ENCODE measurements at places on chromosomes 5 and 9. TPM values are rescaled to one million over a fixed set of nuclear protein-coding genes. Genes with fewer than 3 reads are reported as not detected.
A peak's percentile ranks its signal among the peaks of the same experiment; 100 is the strongest.

DNA sequence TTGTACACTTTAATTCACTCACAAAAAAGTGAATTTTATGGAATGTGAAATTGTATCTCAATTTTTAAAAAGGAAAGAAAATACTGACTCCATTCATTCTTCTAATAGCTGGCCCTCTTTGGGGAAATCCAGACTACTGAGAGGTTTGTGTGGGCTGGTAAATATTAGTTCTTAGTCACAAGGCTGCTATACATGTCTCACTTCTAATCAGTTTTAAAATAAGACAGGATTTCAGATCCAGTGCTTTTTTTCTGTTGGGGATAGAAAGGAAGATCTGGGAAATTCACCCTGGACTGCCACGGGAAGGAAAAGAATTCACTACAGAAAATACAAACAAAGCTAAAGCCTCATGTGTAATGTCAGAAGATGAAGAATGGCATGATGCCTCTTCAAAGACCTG lies 32.7 kb upstream of the ADAMTSL1 start:
- DNase-seq: peak; percentile 35
- peaks cover 23% of the 10 kb centered on the region for H3K4me1 ChIP-seq
- H3K27ac ChIP-seq: no peak overlapping the region
- no peaks in the 10 kb centered on the region for H3K36me3 ChIP-seq

- H3K36me3 ChIP-seq: no peaks in the 10 kb centered on the region
- no peak overlapping the region for H3K27ac ChIP-seq
- no peaks in the 10 kb centered on the region for H3K27me3 ChIP-seq
- no peak overlapping the region for H3K4me3 ChIP-seq
- no peaks in the 10 kb centered on the region for H3K4me1 ChIP-seq
Observed at GRCh38 chr5:155689406-155689805, 637.6 kb upstream of the SGCD start.

GRCh38 chr5:156096259-156096658 lies 230.7 kb upstream of the SGCD start:
- peak; percentile 70 for DNase-seq
- no peaks in the 10 kb centered on the region for H3K27me3 ChIP-seq
- no peaks in the 10 kb centered on the region for H3K36me3 ChIP-seq

GRCh38 chr5:160071516-160071915 lies 47.7 kb downstream of the PWWP2A start:
- H3K36me3 ChIP-seq: no peaks in the 10 kb centered on the region
- DNase-seq: no peak
- no peak overlapping the region for H3K27ac ChIP-seq
- peaks cover 3% of the 10 kb centered on the region for H3K4me1 ChIP-seq
- H3K4me3 ChIP-seq: no peak overlapping the region

The UGT3A2 gene
- 0.86 TPM for total RNA-seq

Data from astrocyte (in vitro differentiated cells and primary cell).